Iris pigment epithelial cell (primary cell): ENCODE measurements at places on chromosomes 1 and 21.

- DNase-seq: no peak
Measured at GRCh38 chr1:109252893-109253802, 3.8 kb downstream of the CELSR2 start.

GRCh38 chr1:23184212-23184934 lies 15.7 kb upstream of the LUZP1 start:
- no peak for DNase-seq

GRCh38 chr21:38809198-38809878 lies 3.6 kb downstream of the ETS2 start:
- DNase-seq: no peak

DNA sequence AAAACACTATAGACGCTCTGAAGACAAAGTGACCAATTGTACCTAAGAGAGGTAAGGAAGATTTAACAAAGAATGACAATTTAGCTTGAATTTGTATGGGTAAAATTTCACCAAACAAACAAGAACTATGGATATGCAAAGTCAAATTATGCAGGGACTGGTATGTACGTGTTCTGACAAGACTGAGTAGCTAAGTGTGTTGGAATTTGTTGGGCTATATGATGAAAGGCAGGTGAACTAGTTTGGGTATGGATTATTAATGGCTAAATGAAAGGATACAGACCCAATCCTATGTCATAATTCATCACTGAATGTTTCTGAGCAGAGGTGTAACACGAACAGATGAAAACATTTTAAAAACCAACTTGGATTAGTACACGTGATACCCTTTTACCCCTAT lies 7.6 kb downstream of the DNTTIP2 start:
- no peak for DNase-seq

GRCh38 chr1:227395426-227396028 lies 77.2 kb upstream of the CDC42BPA start:
- DNase-seq: peak; percentile 50

DNA sequence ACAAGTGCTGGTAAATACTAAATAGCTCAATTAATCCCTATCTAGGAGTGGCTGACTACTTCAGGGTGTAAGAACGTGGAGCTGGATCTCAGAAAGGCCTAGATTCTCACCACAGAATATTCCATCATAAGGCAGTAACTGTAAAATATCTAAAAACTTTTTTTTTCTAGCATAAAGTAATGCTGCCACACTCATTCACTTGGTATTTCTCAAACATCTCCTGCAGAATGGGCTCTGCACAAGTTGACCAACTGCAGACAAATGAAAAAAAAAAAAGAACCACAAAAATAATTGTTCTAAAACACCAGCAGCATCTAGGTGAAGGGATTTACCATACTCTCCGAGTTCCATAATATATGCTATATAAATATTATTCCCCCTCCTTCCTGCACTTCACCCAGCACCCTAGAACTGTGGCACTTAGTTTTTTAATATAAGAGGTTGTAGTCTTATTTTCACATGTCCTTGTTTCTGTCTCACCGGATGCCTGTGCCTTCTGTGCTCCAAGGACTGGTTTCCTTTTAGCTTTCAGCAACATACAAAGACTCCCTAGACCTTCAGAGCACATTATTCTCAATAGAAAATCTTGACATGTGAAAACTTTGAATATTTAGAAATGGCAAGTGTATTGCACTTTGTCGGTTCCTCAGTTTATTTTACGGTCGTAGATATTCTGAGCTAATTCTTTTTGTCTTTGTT lies 8.9 kb downstream of the VSIG8 start:
- DNase-seq: peak; percentile 68

GRCh38 chr1:205374210-205375078 lies 17.7 kb upstream of the KLHDC8A start:
- peak; percentile 86 for DNase-seq

GRCh38 chr1:67689267-67690017 lies 4.4 kb downstream of the GADD45A start:
- no peak for DNase-seq
